ENCODE measurements at places on chromosomes 6 and 20. TPM values are rescaled to one million over a fixed set of nuclear protein-coding genes. Genes with fewer than 3 reads are reported as not detected.

- no peak for DNase-seq
Observed at GRCh38 chr20:24914388-24915241, 34.5 kb upstream of the CST7 start.

GRCh38 chr6:101465863-101466262 is 72.4 kb downstream of the GRIK2 start:
- DNase-seq, result no peak

DNA sequence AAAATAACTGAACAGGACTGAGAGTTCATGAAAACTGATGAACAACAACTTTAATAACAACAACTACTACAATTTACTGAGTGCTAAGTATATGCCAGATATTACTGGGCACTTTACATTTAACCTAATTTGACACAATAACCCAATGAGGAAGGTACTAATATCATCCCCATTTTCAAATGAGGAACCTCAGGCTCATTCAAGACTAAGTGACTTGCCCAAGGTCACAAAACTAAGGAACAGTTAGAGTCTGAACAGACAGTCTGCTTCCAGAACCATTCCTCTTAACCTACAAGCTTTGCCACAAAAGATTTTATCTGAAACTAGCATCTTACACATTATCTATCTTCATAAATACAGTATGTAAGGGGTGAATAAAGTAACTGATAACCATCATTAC is 10.6 kb upstream of the NDRG3 start:
- no peak for DNase-seq

DNA sequence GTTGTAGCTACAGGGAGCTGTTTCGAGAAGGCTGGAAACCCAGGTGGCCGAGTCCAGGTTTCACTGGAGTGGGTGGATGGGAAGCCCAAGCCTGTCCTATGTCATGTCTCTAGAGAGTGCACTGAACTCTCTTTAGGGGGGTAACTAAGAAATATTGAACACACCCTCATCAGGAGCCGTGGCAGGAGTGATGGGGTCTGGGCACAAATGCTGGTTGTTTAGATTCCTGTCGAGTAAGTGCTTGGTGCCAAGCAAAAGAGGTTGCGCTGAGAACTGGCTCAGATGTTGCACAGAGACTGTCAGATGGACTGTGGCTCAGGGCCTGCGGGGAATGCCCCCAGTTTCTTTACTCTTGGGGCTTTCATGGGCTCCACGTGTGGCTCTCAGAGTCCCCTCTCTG is 7.3 kb upstream of the FAM209A start:
- DNase-seq, result no peak

- DNase-seq, result no peak
Observed at GRCh38 chr6:21804941-21805610, 211.5 kb downstream of the SOX4 start.

DNA sequence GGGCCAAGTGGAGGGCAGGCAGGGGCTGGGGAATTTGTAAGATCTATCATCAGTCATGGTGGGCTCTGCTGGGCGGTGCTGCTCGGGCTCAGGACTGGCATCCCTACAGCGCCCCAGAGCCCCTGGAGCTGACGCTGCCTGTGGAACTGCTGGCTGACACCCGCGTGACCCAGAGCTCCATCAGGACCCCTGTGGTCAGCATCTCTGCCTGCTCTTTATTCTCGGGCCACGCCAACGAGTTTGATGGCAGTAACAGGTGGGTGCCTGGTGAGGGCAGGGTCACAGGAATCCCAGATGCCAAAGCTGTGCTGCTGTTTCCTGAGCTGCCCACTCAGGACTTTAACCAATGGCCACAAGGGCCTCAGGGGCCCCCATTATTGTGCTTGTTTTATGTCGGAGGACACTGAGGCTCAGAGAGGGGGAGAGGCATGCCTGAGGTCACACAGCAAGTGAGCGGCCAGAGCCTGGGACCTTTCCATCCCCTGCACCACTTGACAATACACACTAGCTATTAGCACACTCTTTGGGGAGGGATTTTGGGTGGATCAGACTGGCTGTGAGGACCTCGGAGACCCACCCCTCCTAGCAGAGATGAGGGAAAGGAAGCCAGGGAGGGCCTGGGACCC is 6.3 kb downstream of the BPIFB2 start:
- no peak for DNase-seq

DNA sequence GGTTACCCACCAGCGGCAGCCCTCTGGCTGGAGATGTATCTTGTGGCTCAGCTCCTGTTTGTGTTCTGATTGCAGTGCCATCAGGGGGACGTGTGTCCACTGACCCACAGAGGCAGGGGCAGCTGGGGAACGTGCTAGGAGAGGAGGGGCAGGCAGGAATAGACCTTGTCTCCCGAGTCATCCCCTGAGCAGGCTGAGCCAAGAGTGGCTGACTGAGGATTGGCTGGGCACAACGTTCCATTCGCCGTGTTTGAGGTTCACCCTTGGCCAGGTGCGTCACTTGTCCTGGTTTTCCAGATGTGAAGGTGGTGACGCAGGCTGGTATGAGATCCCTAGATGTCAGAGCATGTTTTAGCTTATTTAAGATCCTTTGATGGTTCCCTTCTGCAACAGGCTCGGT is 57.7 kb downstream of the ADNP start:
- no peak for DNase-seq

GRCh38 chr6:88763160-88763559 is 200.3 kb downstream of the RNGTT start:
- no peak for DNase-seq

- DNase-seq, result no peak
Observed at GRCh38 chr20:35002426-35003210, 47.0 kb downstream of the MYH7B start.

- DNase-seq, result peak; percentile 25
Observed at GRCh38 chr6:89433252-89434149, 549 bp downstream of the ANKRD6 start.

DNA sequence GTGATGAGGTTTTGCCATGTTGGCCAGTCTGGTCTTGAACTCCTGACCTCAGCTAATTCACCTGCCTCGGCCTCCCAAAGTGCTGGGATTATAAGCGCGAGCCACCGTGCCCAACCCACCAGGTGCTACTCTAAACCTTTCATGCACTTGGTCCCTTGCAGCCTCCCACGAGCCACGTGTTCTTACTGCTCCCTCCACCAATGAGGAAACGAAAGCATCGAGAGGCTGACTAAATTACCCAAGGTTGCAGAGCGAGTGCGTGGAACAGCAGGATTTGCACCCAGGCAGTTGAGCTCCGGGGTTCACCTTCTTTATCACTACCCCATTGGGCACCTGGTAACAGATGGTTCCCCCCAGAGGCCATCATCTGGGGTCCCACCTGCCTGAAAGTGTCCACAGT is 208.3 kb downstream of the LY86 start:
- no peak for DNase-seq

- no peak for DNase-seq
Observed at GRCh38 chr6:149079911-149080491, 237.5 kb upstream of the TAB2 start.

DNA sequence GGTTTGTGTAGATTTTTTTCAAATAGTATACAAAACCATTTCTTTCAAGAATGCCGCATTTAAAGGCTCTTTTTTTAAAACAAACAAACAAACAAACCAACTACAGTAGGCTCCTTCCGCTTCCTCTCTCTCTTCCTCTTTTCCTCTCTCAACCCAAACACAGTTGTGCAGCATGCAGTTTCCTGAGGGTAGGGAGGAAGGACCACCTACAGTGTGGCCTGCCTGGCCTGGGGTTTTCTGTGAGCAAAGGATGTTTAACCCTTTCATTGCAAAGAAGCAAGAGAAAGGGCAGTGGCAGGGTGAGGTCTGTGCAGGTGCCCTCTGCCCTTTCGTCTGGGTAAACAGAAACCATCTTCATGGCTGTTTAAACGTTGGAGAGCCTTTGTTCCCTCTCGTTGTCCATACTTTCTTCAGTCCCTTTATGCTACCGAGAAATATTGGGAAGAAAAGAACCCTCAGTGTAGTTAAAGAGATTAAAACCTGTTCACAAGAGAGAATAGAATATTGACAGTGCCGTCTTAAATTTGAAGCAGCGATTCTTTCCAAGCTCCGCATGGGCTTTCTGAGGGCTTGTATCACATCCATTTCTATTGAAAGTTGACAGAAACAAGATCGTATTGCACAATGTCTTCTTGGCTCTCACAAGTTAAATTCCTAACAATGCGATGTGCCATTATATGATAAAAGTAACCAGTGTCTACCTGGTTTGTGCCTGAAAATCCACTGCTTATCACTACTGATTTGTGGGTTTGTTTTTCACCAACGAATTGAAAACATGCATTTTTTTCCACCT is 215.5 kb upstream of the SNX9 start:
- no peak for DNase-seq

GRCh38 chr6:118801257-118801656 is 92.7 kb upstream of the ASF1A start:
- DNase-seq, result no peak

- peak; percentile 41 for DNase-seq
Observed at GRCh38 chr6:138590796-138591709, 91.8 kb upstream of the NHSL1 start.

DNA sequence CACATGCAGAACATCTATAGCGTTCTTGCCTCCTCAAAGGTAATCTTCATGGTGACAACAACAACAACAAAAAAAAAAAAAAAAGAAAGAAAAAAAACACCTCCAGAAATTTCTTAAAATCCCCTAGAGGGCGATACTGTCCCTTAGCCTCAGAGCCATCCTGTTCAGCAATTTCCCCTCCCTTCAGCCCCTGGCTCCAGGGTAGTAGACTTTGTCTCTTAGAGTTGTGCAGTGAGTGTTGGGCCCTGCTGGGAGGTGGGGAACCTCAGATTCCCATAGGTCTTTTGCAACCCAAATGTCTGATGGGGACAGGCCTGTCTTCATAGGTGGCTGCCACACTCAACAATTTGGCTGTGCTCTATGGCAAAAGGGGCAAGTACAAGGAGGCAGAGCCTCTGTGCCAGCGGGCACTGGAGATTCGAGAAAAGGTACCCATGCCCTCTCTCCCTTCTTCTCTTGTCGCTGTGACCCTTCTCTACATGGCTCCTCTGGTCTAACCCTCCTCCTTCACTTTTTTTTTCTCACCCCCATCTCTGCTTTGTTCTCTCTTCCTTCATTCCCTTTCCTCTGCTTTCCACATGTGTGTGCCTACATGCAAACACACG is 6.0 kb upstream of the PTK7 start:
- DNase-seq, result peak; percentile 18

GRCh38 chr6:48809245-48809644 is 653.8 kb downstream of the MMUT start:
- DNase-seq, result no peak

DNA sequence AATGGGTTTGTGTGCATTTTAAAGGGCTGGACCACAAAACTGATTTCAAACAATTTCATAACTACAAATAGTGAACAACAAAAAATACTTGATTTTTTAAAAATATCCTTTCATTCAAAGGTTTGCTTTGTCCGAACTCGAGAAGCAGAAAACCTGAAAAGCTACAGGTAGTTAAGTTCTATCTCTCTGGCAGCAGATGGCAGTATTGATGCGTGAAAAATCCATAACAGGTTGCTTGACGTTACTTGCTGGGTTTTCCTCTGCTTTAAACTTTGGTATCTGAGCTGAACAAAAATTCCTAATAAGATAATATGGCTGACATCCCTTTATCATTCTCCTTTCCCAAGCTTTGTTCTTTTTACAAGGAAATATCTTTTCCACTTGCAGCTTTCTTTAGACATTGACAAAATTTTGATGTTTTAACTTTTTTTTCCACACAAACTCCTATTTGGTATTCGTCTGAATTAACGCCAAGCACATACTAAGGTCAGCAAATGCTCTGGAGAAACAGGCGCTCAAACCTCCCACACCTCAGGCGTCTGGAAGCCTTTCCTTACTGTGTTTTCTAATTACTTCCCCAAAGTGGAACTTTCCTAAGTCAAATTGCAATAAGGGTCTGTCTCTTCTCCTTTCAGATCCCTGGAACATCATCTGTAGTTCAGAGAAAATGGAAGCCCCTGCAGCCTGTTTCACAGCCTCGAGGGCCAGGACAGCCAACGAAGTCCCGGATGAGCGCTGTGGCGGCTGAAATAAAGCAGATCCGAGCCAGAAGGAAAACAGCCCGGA is 50.3 kb upstream of the GFRAL start:
- no peak for DNase-seq

- peak; percentile 50 for DNase-seq
Observed at GRCh38 chr6:137699031-137699683, 167.9 kb upstream of the TNFAIP3 start.

- DNase-seq, result no peak
Observed at GRCh38 chr6:24649691-24650090, 3.7 kb upstream of the KIAA0319 start.

GRCh38 chr6:70686548-70687133 is 19.0 kb downstream of the SMAP1 start:
- DNase-seq, result no peak

GRCh38 chr6:157534977-157535339 is 154.0 kb downstream of the ZDHHC14 start:
- DNase-seq, result no peak

GRCh38 chr6:144340541-144341371 is 55.6 kb downstream of the UTRN start:
- no peak for DNase-seq

- no peak for DNase-seq
Observed at GRCh38 chr6:104046426-104046825, 813.3 kb downstream of the HACE1 start.

DNA sequence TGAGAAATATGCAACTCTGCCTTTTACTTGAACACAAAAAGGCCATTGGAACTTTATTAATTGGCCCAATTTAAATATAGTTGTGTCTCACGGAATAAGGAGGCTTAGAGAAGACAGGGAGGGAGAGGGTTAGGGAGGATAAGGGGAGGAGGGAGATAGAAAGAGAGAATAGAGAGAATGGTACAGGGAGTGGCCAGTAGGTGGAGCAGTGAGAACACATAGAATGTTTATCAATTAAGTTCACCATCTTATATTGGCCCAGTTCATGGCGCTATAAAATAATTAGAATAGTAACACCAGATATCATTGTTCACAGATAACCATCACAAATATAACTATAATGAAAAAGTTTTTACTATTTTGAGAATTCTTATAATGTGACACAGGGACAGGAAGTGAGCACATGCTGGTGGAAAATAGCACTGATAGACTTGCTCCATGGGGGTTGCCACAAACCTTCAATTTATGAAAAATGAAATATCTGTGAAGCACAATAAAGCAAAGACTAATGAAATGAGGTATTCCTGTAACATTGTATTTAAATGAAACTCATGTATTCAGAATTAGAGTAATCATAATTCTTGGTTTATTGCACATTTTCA is 374.1 kb upstream of the MANEA start:
- DNase-seq, result peak; percentile 22

CLPSL2 gene
- total RNA-seq, result not detected

DHX35 gene
- total RNA-seq, result 9.4 TPM

GSTA3 gene
- not detected for total RNA-seq

RIPPLY2 gene
- total RNA-seq, result not detected

ID4 gene
- total RNA-seq, result not detected

HLA-DQB2 gene
- 0.60 TPM for total RNA-seq

All from activated T-cell treated with anti-CD3 and anti-CD28 coated beads, Interleukin-2, amount 50 U/mL, for 72 hours (primary cell).